ENCODE measurements at places on chromosomes 1 and 21. TPM values are rescaled to one million over a fixed set of nuclear protein-coding genes. Genes with fewer than 3 reads are reported as not detected.

PROK1 gene
- not detected for total RNA-seq

DNA sequence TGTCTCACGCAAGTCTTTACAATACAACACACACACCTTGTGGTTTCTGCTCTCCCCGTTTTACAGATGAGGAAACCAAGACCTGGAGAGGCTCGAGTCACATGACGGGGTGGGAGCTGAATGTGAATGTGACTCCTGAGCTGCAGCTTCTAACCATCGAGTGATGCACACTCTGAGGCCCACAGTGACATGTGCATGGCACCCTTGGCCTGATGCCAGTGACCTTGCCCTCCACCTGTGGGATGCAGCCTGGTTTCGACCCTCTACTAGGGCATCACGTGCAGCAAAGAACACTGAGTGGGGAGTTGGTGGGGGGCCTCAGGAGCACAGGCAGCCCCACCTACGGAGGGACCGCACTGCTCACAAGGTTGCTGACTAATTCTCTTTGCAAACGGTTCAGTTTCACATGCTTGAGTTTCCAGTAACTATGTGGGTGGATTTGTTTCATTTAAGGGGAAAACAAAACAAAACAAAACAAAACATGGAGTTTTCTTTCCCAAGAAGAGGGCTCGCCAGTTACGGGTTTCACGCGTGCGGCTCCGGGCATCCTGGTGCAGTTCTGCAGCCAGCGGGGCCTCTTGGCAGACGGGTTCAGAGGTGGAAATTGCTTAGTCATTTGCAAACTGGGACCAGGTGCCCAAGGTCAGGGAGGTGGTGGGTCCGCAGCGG lies 22.9 kb downstream of the SPSB1 start:
- peak overlapping the region; percentile 4 for H3K27ac ChIP-seq
- H3K4me1 ChIP-seq, result peaks cover 30% of the 10 kb centered on the region
- no peak overlapping the region for H3K4me3 ChIP-seq
- H3K27me3 ChIP-seq, result no peaks in the 10 kb centered on the region

- DNase-seq, result no peak
- H3K27me3 ChIP-seq, result no peaks in the 10 kb centered on the region
- H3K36me3 ChIP-seq, result no peaks in the 10 kb centered on the region
- no peak overlapping the region for H3K27ac ChIP-seq
These were observed 50.8 kb downstream of the OLFM3 start for GRCh38 chr1:101945884-101946283.

DNA sequence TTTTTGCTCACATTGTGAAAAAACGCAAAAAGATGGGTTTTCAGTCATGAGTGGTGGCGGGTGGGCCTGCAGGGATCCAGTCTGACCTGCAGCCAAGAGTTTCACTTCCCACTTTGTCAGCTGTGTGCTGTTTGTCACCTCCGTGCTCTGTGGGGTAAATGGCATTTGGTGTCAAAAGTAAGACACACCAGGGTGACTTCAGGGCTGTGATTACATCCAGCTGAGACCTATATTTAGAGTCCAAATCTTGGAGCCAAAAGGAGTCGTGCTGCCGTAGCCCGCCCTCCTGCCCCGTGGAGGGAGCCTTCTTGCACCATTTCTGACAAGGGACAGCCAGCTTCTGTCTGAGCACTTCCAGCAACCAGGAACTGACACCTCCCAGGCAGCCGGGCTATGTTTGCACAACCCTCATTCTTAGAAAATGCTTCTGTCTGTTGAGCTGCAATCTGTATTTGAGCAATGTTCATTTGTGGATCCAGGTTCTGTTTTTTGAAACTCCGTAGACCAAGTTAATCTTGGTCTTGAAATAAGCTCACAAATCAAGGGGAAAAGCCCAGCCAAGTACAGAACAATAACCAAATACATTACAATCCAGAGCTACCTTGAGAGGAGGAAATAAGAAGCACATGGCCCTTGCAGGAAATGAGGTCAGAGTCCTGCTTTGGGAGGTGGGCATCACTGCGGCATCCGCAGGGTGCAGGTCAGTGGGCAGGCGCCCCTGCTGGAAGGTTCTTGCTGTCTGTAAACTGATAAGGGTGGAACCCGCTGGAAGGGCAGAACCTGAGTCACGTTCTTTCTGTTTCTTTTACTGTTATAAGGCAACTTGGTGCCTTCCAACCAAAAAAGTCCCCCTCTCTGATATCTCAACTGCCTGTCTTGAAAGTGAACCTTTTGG lies 14.4 kb downstream of the ABCG1 start:
- no peak overlapping the region for H3K4me3 ChIP-seq
- H3K4me1 ChIP-seq, result peaks cover 7% of the 10 kb centered on the region
- H3K36me3 ChIP-seq, result no peaks in the 10 kb centered on the region
- no peak overlapping the region for H3K27ac ChIP-seq
- peak; percentile 68 for DNase-seq

DNA sequence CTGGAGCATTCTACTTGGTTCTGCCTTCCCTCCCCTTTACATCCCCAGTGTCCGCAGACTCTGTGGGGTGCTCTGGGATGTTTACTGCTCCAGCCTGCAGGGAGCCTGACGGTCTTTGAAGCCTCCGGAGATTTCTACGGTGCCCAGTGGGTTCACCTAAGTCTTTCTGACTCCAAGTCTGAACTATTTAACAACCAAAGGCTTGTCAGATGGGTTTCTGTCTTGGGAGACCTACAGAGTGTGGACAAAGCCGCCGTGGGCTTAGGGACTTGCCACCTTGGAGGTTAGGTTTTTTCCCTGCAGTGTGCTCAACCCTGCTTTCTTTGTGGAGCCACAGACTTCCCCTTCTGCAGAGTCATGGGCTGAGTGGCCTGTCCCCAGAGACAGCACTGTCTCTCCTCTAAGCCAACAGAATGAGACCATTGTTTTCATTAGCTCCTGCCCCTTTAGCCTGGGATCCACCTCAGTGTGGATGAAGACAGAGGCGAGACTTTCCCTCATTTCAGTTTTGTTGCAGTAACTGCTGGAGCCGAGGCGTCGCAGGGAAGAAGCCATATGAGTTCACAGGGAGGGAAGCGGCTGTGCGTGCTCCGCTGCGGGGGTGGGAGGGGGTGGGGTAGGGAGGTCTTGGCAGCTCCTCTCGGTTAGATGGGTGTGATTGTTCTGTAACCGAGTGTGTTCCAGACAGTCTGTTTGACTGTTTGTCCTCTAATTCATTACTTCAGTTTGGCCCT lies 120.7 kb downstream of the CNIH3 start:
- H3K4me3 ChIP-seq, result no peak overlapping the region
- peaks cover 3% of the 10 kb centered on the region for H3K4me1 ChIP-seq
- DNase-seq, result peak; percentile 74
- no peak overlapping the region for H3K27ac ChIP-seq

- peaks cover 35% of the 10 kb centered on the region for H3K4me1 ChIP-seq
- H3K27me3 ChIP-seq, result no peaks in the 10 kb centered on the region
- H3K27ac ChIP-seq, result no peak overlapping the region
- H3K4me3 ChIP-seq, result no peak overlapping the region
- no peak for DNase-seq
These were observed 110.1 kb upstream of the ATP1A1 start for GRCh38 chr1:116262995-116263385.

GRCh38 chr21:31234936-31235335 lies 109.1 kb downstream of the TIAM1 start:
- no peak overlapping the region for H3K27ac ChIP-seq
- H3K27me3 ChIP-seq, result no peaks in the 10 kb centered on the region
- H3K4me3 ChIP-seq, result no peak overlapping the region
- no peak for DNase-seq
- peaks cover 9% of the 10 kb centered on the region for H3K36me3 ChIP-seq
- H3K4me1 ChIP-seq, result no peaks in the 10 kb centered on the region

- no peak for DNase-seq
- no peaks in the 10 kb centered on the region for H3K36me3 ChIP-seq
- H3K27me3 ChIP-seq, result no peaks in the 10 kb centered on the region
- no peaks in the 10 kb centered on the region for H3K4me1 ChIP-seq
- H3K27ac ChIP-seq, result no peak overlapping the region
- no peak overlapping the region for H3K4me3 ChIP-seq
These were observed 28.7 kb upstream of the BACE2 start for GRCh38 chr21:41139275-41139674.
